Kidney tubule cell (primary cell): ENCODE measurements at places on chromosomes 1 and 21.
A peak's percentile ranks its signal among the peaks of the same experiment; 100 is the strongest.

DNA sequence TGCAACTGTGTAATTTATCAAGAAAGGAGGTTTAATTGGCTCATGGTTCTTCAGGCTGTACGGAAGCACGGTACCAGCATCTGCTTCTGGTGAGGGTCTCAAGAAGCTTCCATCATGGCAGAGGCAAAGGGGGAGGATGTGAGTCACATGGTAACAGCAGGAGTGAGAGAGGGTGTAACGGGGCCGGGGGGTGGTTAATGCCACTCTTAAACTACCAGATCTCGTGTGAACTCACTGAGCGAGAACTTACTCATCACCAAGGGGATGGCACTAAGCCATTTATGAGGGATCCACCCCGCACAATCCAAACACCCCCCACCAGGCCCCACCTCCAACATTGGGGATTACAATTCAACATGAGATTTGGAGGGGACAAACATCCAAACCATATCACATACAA, 21.0 kb upstream of the IFFO2 start:
- no peak for DNase-seq

DNA sequence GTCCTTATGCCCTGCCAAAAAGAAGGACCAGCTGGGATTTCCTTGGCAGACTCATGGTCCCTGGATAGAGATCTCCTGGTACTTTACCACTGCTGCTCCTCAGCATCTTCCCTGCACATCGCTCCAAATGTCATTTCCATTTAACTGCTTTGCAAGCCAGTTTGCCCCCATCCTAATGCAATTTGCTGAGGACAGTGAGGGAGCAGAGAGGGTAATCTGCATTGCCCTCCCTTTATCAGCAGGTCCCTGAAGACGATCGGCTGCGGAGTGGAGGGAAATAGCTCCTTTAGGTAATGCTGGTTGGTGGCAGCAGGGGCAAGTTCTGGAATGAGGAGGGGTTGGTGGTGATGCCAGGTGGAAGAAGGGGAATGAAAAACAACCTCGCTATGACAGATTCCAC, 2.7 kb downstream of the PLXNA2 start:
- DNase-seq: no peak

GRCh38 chr1:54153535-54154439, 987 bp upstream of the CDCP2 start:
- DNase-seq: peak; percentile 30

GRCh38 chr21:46362946-46363345, 39.0 kb downstream of the PCNT start:
- DNase-seq: no peak

DNA sequence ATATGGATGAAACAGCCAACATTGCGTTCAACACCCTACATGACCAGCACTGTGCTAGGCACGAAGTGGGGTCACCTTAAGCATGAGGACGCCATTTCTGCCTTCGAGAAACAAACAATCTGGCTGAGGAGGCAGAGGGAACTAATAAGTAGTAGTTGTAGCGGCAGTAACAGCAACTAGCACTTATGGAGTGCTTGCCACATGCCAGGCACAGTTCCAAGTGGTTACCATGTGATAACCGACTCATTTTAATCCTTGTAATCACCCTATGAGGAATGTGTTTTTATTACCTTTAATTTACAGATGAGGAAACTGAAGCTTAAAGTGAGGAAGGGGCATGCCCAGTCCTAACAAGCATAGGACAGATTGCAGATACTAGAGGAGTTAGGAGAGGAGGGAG, 33.7 kb downstream of the KCND3 start:
- DNase-seq: no peak

GRCh38 chr1:57138432-57139078, 172.7 kb upstream of the C8B start:
- DNase-seq: no peak

DNA sequence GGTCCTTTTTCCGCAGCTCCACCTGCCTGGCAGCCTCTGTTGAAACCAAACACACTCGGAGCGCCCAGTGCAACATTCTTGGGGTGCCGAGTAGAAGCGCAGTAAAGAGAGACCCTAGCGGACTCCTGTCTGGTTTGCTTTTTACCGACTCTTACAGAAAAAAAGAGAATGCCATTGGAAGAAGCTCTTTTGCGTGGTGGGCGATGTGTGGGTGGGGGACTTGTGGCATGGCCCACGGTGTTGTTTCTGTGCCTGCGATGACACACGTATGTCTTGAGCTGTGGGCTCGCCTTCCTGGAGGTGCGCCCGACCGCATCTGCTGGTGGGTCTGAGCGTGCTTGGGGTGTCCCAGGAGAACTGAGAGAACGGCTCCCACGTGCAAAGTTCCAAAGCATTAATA, 7.3 kb upstream of the BARHL2 start:
- no peak for DNase-seq

GRCh38 chr21:43341378-43342161, 85.4 kb downstream of the SIK1 start:
- DNase-seq: peak; percentile 23

- no peak for DNase-seq
Measured at GRCh38 chr1:21651214-21652042, 17.7 kb downstream of the RAP1GAP start.

- DNase-seq: peak; percentile 60
Measured at GRCh38 chr1:77290576-77290975, 8.8 kb downstream of the AK5 start.

GRCh38 chr1:172970186-172970585, 80.6 kb downstream of the TNFSF18 start:
- DNase-seq: peak; percentile 86

DNA sequence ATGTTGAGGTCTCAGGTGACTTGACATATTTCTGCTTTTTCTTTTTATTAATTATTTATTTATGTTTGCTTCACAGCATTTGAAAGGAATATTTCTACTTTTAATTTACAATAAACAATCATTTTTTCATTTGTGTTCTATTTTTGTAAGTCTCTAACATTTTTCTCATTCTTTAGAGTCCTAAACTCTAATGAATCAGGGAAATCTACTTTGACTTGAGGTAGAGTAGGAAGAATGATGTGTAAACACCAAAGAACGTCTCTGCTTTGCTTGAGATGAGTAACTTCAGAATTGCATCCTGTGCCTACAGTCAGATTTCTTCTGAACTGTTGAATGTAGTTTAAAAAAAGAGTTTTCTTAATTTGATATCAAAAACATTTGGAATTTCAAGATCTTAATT, 65.2 kb downstream of the CNST start:
- peak; percentile 23 for DNase-seq

DNA sequence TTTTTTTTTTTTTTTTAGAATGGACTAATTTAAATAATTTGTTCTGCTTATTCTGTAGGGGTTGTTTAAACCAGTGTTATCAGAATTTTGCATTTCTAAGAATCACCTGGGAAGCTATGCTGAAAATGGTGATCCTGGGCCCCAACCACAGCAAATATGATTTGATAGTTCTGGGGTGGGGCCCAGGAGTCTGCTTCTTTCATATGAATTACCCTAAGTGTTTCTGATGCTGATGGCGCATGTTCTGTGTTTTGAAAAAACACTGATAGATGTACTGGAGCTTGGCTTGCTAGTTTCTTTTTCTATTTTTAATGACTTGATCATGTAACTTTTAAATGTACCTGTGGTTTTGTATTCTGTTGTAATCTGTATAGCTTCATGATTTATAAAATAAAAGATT, 89.3 kb downstream of the CDC14A start:
- no peak for DNase-seq
